ENCODE measurements at places on chromosomes 3 and 15.

- no peak for DNase-seq
These were observed 217.7 kb upstream of the CGNL1 start for GRCh38 chr15:57158589-57158988.

DNA sequence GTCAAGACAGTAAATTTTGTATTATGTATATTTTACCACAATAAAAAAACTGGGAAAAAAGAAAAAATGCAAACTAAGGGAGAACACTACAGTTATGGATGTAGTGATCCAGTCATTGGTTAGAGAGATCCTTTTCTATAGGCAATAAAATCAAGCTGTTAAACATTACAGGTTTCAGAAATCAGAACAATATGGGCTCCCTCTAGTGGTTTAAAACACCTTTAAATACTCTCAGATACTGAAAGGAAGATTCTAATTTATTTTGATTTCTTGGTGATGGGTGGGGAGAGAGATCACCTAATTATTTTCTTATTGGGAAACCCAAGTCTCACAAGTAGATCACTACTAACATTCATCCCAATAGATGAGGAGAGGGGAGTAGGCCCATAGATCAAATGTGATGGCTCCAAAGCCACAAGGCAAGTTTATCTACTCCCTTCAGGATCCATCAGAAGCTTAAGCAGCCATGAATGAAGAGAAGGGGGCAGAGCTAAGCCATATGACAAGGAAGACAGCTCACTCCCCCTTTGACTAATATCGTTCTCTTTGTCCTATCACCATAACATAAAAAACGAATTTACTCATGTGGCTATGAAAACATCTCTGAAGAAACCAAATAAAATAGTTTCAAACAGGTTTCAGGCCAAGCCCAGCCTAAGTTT is 118.6 kb downstream of the ANO10 start:
- no peak for DNase-seq

DNA sequence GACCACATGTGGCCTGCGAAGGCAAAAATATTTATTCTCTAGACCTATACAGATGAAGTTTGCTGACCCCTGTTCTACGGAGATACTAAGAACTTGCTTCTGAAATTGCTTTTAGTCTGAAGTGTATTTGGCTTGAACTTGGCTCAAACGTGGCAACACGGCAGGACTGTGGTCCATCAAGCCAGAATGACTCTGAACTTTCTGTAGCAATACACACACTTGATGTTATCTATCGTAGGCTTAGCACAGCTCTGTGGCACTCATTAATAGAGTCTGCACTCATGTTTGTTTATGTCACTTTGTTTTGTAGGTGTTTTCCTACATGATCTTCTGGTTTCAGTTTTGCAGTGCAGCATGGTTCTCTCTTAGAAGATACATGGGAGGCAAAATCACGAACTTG is 298.1 kb downstream of the ADAMTS17 start:
- no peak for DNase-seq

- DNase-seq, result no peak
These were observed 430.6 kb upstream of the MCTP2 start for GRCh38 chr15:93800805-93801204.

- no peak for DNase-seq
These were observed 5.0 kb upstream of the UACA start for GRCh38 chr15:70768257-70768883.

Measured in stimulated activated CD4-positive, alpha-beta T cell treated with anti-CD3 and anti-CD28 coated beads, TNF-alpha, amount 100 ng/mL, for 4 hours (primary cell).